GM19239 (cell line): ENCODE measurements at places on chromosomes 12 and 14.

- DNase-seq = no peak
These were observed at the start of gene TNS2 for GRCh38 chr12:53049571-53050318. Gene TNS2 (plus strand): TSS chr12:53050065. CDS start chr12:53050186, 121 bp downstream.

- no peak for DNase-seq
These were observed 38.2 kb upstream of the SYCP3 start for GRCh38 chr12:101777485-101777884.

GRCh38 chr12:51393676-51394545, 2.7 kb upstream of the GALNT6 start:
- DNase-seq = no peak

- DNase-seq = no peak
These were observed 1.9 kb downstream of the MED21 start for GRCh38 chr12:27024291-27024690.

GRCh38 chr14:102201353-102201738, 61.6 kb downstream of the WDR20 start:
- DNase-seq = no peak

- DNase-seq = no peak
These were observed 43.1 kb upstream of the DLK1 start for GRCh38 chr14:100683578-100683977.

GRCh38 chr14:100285913-100286400, 20.3 kb downstream of the SLC25A29 start:
- no peak for DNase-seq

GRCh38 chr14:92969871-92970270, 46.9 kb downstream of the CHGA start:
- no peak for DNase-seq
